ENCODE measurements at places on chromosomes 6 and 20.

GRCh38 chr6:138101946-138102731, 5.1 kb downstream of the PERP start:
- no peak for DNase-seq

GRCh38 chr6:151722342-151722741, 85.1 kb upstream of the ESR1 start:
- DNase-seq, result no peak

GRCh38 chr6:146682919-146683318, 84.1 kb downstream of the ADGB start:
- DNase-seq, result no peak

GRCh38 chr20:50379049-50379990, 130.9 kb upstream of the PTPN1 start:
- DNase-seq, result no peak

GRCh38 chr20:8526610-8527009, 394.5 kb downstream of the PLCB1 start:
- DNase-seq, result no peak

- DNase-seq, result no peak
Measured at GRCh38 chr20:47985092-47985850, 200.0 kb upstream of the SULF2 start.

DNA sequence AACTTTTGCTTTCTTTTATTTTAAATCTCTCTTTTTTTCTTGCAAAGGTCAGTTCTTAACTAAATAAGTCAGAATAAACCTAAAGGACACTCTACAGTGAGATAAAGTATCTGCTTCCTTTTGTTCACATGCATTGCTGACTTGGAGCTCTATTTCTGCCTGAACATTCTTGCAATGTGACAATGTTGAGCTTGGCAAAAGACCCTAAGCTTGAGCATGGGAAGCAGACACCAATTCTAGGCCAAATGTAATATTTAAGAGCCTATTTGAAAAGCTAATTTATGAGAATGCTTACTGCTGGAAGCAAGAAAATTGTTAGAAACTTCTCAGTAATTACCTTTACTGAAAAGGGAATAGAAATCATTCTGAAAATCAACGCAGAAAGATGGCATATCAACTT, 556.2 kb downstream of the CBLN4 start:
- DNase-seq, result no peak

DNA sequence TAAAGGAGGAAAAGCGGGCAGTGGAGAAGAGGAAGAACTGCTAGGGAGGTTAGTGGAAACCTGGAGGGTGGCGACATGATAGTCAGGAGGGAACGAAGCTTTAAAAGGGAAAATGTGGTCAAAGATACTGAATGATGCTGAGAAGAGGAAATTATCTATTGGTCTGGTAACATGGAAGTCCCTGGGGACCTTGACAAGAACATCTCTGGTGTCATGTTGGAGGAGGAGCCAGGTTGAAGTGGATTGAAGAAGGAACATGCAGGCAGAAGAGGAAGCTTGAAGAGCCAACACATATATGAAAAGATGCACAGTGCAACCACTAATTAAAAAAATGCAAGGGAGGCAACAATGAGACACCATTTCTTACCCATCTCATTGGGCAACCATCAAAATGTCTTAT, 251.9 kb upstream of the RNF24 start:
- DNase-seq, result no peak
